Activated T-cell treated with anti-CD3 and anti-CD28 coated beads, Interleukin-2, amount 50 U/mL, for 1 hour (primary cell): ENCODE measurements at places on chromosomes 6 and 20.
A peak's percentile ranks its signal among the peaks of the same experiment; 100 is the strongest.

GRCh38 chr20:35290186-35290886, 1.9 kb downstream of the FAM83C start:
- DNase-seq, result no peak

GRCh38 chr6:94501516-94501915, 1075.8 kb upstream of the MANEA start:
- DNase-seq, result no peak

GRCh38 chr6:10537726-10538125, 16.6 kb downstream of the GCNT2 start:
- no peak for DNase-seq

- DNase-seq, result no peak
These were observed 89.0 kb upstream of the KCNK16 start for GRCh38 chr6:39411465-39411864.

DNA sequence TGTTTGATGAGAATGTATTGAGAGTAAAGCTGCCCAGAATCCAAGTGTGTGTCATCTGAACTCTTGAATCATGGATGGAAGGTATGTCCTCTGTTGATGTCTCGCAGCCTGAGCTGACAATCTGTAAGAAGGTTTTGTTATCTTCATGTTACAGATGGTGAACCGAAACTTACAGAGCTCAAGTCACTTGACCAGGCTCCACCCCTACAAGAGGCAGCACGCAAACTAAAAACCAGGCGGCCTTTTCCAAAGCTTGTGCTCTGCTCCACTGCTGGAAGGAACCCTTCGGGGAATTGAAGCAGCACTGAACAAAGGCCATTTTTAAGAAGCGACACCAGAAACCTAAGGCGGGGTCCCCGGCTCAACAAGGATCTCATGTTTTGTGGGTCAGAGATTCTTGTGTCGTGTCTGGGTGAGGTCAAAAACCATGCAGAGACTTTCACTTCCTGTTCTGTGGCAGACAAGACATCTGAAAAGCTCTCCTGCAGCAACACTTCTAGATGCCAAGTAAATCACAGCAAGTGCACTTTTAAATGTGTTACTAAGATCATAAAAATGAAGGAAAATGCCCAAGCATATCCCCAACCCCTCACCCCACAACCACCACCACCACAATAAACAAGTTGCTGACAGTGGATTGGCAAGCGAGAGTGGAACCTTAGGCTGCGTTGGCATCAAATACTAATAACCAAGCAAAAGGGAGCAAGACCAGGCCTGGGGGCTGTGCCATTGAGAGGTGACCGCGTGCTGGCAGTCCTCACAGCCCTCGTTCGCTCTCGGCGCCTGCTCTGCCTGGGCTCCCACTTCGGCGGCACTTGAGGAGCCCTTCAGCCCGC, 27.3 kb downstream of the NQO2 start:
- peak; percentile 58 for DNase-seq

DNA sequence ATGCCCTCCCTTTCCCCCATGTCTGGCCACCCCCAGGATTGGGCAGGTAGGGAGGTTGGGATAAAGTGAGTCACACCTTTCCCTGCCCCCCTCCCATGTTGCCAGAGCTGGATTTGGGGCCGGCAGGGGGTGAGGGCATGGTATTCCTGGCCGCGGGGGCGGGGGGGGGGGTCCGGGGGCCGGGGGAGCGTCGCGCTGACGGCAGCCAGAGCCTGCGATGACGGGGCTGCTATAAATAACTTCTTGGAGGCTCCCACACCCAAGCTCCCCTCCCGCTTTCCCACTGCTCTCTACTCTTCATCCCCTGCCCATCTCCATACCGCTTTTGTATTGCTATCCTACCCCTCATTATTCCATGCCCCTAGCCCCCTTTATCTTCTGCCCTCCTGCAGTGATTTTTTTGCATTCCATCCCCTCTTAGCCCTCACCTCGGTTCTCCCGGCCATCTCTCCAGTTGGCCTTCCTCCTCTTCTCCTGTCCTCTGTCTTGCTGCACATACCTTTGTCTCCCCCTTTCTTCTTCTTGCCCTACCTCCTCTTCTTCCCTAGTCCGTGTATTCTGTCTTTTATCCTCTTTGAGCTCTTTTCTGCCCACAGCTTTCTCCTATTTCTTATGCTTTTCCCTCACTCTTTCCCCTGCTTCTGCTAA, 13.8 kb downstream of the SYNGAP1 start:
- no peak for DNase-seq

- DNase-seq, result no peak
These were observed 27.9 kb downstream of the CENPW start for GRCh38 chr6:126367849-126368248.

- DNase-seq, result no peak
These were observed 241.6 kb downstream of the PHACTR1 start for GRCh38 chr6:12958052-12958706.

GRCh38 chr6:92341201-92341600, 1078.2 kb downstream of the EPHA7 start:
- DNase-seq, result no peak

DNA sequence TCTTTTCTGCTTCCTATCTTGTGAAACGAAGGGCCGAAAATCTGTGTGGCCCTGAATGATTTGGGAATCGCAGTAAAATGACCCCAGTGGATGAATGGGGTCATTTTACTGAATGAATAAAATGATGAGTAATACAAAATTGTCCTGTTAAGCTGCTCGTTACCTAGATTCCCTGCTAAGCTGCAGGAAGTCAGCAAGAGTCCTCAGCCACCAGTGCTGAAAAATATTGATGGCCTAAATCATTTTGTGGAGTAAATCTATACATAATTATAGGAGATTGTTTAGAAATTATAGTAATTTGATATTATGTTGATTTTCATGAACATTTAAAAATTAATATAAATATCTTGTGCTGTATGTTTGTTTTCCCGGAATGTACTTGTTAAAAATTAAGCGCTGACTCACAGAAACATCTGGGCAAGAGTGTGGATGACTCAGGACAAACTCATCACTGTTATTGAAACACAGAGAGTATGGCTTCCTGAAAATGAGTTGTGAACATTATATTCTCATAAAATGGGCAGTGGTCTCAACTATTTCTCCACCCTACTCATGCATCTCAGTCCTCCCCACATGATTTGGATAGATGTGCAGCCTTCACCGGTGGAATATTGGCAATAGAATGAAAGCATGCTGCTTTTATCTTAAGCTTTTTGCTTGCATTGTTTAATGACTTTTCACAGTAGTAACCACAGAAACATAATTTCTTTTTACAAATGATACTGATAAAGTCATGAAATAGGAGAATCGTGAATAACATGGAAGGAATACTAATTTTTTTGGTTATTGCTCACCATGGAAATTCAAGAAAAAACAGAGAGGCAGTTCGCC, 36.2 kb upstream of the RGS17 start:
- DNase-seq, result no peak

DNA sequence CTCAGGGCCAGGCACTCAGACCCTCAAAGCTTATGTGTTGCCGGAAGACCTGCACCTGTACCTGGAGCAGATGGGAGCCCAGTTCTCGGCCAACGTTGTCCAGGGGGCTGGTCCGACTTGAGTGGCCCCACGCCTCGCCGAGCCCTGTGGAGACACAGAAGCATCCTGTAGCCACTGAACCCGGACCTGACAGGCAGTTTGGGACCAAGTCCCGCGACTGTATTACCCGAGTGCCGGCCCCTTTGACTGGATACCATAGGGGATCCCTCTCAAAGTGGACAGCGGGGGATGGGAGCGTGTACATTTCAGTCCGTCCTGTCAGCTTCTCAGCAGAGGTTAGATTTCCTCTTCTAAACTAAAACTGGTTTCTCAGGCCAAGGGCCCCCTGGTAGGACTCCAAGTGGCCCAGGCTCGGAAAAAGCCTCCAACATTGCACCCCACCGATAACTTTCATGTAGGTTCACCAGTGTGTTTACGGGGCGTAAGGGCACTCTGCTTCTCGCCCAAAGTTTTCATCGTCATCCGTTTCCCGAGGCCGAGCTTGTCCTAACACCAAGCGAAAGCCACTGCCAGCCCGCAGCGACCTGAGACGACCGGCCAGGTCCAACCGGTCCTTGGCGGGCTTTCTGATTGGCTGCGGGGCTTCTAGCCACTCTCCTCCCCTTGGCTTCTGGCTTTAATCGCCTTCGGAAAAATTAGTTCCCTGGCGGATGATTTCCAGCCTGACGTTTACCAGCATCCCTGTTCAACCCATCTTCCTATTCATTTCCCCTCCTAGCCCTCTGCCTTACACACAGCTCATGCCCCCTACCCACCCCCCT, 10.8 kb downstream of the SIM1 start:
- no peak for DNase-seq

DNA sequence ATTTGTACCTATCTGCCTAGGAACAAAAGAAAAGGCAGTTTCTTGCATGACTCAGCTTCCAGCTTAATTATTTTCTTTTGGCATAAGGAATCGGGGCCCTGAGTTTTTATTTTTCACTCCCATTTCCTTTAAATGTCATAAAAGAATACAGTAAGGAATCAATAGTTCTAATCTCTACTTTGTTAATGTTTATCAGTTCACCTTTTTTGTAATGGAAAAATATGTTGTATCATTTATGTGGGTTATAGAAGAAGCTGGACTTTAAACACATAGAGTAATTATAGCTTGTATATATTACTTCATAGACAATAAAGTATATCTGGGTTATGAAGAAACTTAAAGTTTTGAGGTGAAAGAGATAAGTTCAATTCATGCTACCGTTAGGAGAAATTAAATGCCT, 1214.8 kb upstream of the GJE1 start:
- no peak for DNase-seq

DNA sequence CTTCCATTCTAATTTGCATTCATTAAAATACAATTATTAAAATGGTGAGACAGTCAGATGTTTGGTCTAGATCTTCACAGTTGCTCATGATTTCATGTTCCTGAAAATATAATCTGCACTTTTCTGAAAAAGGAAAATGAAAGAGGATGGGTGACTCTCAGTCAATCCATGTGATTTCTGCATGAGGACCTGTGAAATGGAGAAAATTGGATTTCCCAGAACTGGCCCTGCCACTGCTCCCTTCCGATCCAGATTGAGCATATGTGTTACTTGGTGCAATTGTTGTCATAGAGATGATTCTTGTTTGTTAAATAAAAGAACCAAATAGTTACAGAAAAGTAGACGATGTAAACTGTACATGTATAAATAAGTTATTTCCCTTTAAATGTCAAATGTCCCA, 37.4 kb downstream of the HAO1 start:
- no peak for DNase-seq

DNA sequence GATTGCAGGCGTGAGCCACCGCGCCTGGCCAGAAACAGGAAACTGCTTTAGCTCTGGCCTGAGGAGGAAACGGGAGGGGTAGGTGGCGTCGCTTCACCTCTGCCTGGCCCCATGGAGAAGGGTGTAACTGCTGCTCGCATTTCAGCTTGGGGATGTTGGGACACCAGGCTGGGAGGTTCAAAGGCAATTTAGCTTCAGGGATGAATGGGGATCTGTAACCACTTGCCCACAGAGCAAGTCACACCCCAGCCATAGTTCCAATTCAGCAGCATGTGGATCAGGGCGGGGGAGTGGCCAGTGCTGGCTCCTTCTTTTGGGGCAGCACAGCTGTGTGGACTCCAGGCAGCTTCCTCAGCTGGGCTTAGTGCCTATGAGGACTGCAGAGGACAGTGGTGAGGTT, 34.8 kb upstream of the NUP153 start:
- no peak for DNase-seq

DNA sequence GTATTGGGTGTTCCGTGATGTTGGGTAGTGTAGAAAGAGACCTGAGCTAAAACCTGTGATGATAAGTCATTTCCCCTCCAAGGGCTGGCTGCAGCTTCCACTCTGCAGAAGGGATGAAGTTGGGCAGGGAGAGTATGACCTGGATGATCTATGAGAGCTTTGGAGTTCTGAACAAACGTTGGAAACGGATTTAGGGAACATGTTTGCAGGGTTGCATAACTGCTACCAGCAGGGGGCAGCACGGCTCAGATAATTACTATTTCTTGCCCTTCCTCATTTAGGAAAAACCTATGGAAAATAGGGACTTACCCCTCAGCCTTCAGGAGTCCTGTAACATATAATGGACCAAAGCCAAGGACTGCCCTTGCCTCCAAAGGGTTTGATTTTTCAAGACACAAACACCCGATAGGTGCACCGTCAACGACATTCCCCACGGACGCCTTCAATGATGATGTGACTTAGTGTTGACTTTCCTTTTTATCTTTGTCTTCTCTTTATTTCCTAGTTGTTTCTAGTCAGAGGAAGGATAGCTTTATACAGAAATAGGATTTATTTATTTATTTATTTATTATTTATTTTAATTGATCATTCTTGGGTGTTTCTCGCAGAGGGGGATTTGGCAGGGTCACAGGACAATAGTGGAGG, 164.9 kb upstream of the SASH1 start:
- DNase-seq, result peak; percentile 22

DNA sequence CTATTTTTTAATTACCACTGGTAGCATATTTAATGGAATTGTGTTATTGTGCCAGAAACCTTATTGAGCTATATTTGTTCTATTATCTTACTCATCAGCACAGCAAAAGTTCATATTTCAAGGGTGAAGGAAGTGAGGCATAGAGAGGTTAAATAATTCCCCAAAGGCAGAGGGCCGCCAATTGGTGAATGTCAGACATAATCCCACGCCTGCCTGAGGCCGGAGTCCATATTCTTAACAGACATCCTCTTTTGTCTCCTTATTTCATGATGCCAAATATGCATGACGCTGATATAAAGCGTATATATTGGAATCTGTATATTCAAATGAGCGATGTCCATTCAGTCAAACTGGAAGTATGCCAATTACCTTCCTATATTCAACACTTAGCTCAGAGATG, 505.0 kb upstream of the SLC35B3 start:
- no peak for DNase-seq

- no peak for DNase-seq
These were observed 15.6 kb upstream of the GCNT2 start for GRCh38 chr6:10505529-10505928.

GRCh38 chr6:44599672-44600071, 212.2 kb downstream of the CDC5L start:
- DNase-seq, result no peak

DNA sequence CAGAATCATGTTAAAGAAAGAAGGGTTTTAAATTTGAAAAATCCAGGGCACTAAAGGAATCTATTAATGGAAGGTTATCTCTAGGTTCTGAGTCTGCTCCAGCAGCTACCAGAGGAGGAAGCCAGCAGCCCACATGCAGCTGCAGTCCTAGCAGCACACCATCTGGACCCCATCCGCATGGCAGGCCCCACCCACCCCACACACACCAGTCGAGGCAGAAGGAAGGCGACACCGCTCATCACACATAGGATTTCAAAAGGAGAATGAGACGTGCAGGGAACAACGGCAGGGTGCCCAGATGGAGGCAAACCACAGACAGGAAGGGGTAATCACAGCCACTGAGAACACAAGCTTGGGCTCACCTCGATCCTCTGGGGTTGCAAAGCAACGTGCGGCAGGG, 78.9 kb downstream of the GINS1 start:
- DNase-seq, result no peak

GRCh38 chr6:32825966-32826365, 9.2 kb upstream of the HLA-DOB start:
- DNase-seq, result no peak

GRCh38 chr20:25032478-25033264, 25.3 kb downstream of the ACSS1 start:
- no peak for DNase-seq

- DNase-seq, result no peak
These were observed 47.1 kb upstream of the PIM1 start for GRCh38 chr6:37122861-37123260.

GRCh38 chr20:37072293-37073196, 23.3 kb downstream of the RBL1 start:
- no peak for DNase-seq

- no peak for DNase-seq
These were observed 38.2 kb downstream of the FAM8A1 start for GRCh38 chr6:17638212-17638715.
